Stimulated activated CD4-positive, alpha-beta T cell treated with anti-CD3 and anti-CD28 coated beads, Interleukin-4, amount 100 ng/mL, for 1 hour (primary cell): ENCODE measurements at places on chromosomes 7 and 10.

DNA sequence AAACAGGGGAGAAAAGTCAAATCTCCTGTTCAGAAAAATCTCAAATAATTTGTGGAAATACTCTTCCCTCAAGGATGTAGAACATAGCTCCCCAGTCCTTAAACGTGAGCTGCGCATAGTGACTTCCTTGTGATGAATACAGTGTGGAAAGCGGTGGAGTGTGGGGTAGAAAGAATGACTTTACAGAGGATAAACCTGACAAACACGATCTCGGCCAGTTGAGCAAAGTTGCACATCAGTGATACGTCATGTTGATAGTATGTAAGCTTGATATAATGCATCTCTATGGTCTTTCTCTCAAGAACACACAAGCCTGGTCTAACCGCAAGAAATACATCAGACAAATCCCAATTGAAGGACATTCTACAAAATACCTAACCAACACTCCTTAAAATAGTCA lies 32.0 kb upstream of the ZCCHC24 start:
- DNase-seq = no peak

- DNase-seq = no peak
Measured at GRCh38 chr7:24504836-24505235, 68.4 kb upstream of the PALS2 start.

GRCh38 chr10:618229-618989 lies 71.1 kb downstream of the DIP2C start:
- DNase-seq = no peak

DNA sequence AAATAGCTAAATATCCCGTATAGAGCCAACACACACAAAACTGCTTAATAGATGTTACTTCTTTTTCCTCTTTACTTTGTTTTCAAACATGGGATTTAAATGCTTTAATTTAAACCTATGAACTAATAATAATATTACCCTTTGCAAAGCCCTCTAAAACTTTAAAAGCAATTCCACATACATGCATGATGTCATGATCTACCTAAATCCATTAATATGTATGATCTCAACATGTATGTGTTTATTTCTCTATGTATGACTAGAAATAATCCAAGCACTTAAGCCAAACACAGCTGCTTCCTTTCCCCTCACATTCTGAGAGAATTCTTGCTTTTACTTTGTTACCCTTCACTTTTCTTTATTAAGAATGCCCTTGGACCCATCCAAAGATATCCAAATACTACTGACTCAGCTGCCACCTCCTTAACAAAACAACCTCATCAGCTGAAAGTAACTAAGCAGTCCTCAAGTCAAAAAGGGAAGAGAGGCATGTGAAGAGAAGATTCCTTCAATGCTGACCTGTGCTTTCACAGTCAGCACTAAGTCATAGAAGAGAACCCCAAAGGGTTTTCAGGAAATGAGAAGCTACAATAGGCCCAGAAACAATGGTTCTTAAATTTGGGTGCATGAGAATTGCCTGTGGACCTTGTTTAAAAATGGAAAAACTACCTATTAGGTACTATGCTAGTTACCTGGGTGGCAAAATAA lies 266.4 kb upstream of the LRGUK start:
- DNase-seq = no peak

GRCh38 chr7:78254726-78255055 lies 456.1 kb downstream of the PHTF2 start:
- no peak for DNase-seq

GRCh38 chr10:17765602-17766001 lies 13.6 kb downstream of the TMEM236 start:
- no peak for DNase-seq
